Fibroblast of the aortic adventitia (primary cell): ENCODE measurements at places on chromosomes 2 and 18. TPM values are rescaled to one million over a fixed set of nuclear protein-coding genes. Genes with fewer than 3 reads are reported as not detected.
A peak's percentile ranks its signal among the peaks of the same experiment; 100 is the strongest.

The CDH7 gene
- not detected in 2 replicates for total RNA-seq

The KLHL41 gene
- total RNA-seq = 1.4 and 2.1 TPM in 2 replicates

The LIMS2 gene
- 7.8 and 11.3 TPM in 2 replicates for total RNA-seq

The MAP2 gene
- 2.1 and 26.5 TPM in 2 replicates for total RNA-seq

- DNase-seq = no peak
Measured at GRCh38 chr2:118856978-118857676, 9.7 kb upstream of the EN1 start.

The MREG gene
- 2.2 and 2.8 TPM in 2 replicates for total RNA-seq

- no peak for DNase-seq
Measured at GRCh38 chr2:138730497-138731030, 49.6 kb downstream of the NXPH2 start.

DNA sequence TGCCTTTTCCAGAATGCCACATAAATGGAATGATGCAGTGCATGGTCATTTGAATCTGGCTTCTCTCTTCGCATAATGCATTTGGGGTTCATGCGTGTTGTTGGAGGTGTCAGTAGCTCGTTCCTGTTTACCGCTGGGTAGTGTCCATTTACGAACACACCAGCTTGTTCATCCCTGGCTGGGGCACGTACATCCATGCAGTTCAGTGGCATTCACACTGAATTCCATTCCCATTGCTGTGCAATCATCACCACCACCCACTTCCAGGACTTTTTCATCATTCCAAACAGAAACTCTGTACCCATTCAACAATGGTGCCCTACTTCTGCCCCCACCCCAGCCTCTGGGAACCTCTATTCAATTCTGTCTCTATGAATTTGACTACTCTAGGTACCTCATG, 14.7 kb upstream of the CIDEA start:
- peak; percentile 19 for DNase-seq

- DNase-seq = no peak
Measured at GRCh38 chr2:142757111-142757510, 120.4 kb upstream of the KYNU start.
